ENCODE measurements at places on chromosomes 1 and 21. TPM values are rescaled to one million over a fixed set of nuclear protein-coding genes. Genes with fewer than 3 reads are reported as not detected.

DNA sequence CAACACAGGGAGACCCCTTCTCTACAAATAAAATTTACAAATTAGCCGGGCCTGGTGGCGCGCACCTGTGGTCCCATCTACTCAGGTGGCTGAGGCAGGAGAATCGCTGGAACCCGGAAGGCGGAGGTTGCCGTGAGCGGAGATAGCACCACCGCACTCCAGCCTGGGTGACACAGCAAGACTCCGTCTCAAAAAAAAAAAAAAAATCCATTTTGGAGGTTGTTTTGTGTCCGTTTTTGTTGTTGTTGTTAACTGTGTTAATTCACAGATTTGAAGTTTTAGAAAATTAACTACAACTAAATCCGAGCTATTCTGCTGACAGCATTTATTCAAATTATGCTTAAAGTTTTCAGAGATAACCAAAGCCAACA lies 618 bp downstream of the CLCC1 start:
- peak; percentile 26 for DNase-seq

DNA sequence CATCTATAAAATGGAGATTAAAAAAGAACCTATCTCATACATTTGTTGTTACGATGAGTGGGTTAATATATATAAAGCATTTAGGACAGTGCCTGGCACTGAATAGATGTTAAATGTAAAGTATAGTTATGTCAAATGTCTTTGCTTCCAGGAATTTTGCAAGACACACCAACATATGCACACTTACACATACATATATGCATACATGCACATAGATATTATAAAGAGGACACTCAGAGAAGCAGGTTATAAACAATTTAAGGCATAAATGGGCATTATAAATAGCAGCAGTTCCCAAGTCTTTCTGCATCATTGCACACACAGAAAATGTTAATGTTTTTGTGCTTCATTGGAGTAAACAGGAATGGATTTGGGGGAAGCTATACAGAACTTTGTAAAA lies 13.3 kb downstream of the CYP4X1 start:
- DNase-seq: no peak

RGS16 gene
- total RNA-seq: 17.5 TPM

DNA sequence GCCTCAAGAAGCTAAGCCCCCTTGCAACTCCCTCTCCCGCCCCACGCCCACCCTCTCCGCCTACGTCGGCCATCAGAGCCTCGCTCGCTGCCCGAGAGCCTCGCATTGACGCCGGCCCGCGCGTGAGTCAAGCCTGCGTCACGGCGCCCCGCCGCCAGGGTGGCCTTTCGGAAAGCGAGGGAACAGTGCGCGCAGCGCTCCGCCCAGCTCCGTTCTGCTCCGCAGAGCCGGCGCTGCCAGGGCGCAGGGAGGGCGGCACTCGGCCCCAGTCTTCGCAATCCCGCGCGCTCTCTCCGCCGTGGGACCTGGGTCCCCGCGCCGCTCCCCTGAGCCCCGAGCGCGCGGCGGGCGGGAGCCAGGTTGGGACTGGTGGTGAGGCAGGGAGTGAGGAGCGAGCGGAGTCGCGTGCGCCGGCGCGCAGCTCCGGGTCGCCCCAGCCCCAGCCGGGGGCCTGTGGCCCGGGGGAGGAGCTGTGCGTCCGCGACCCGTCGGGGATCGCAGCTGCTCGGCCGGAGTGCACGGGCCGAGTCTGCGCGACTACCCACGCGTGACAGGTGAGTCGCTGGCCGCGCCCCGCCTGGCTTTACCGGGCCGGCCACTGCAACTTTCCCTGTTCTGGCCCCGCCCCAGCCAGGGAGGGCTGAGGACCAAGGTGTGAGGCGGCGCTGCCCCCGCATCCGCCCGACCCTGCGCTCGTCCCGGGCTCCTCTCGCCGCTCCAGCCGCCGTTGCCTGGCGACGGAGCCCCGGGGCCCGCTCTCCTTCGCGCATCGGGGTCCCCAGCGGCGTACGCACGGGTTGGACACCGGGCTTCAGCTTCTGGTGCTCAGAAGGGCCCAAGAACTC lies at the start of gene SLC6A17:
SLC6A17 (plus strand) TSS at position 165 of the 845 bp plus-strand sequence. CDS start 16,436 bp downstream, outside the sequence.
- peak; percentile 29 for DNase-seq

DNA sequence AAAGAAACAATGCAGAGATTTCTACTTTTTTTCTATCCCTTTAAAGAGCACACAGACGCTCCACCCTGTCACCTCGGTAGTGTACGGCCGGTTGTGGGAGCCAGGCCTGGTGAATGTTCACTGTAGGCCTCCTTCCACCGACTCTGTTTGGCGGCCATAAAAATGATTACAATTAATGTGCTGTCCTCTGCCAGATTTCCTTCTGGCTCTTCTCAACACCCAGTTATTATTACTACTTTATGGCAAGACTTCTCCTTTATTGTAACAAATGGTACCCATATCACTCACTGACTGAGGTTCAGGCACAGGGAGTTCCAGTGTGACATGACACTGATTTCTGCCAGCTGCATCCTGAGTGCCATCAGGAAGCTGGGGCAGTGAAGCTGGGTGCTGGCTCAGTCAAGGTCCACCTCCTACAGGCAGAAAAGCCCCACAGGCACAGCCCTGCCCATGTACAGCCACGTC lies 37.4 kb downstream of the GPR161 start:
- no peak for DNase-seq

DNA sequence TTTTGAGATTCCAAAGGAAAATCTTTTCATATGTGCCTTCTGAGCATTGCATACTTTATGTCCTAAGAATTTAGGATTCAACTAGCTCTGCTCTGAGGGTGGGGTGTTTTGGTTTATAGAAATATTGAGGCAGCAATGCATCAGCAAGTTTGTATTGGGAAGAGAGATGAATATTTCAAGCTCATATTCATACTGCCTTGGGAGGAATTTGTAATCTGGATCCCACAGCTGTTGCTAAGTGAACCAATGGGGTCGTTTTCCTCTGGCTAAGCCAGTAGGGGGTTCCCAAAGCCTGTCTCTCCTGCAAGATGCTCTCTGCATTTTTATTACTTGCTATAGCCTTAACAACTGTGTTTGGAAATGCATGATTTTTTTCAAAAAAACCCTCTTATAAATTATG lies 130.6 kb downstream of the SNX7 start:
- DNase-seq: no peak

SELL gene
- total RNA-seq: 2.2 TPM

DNA sequence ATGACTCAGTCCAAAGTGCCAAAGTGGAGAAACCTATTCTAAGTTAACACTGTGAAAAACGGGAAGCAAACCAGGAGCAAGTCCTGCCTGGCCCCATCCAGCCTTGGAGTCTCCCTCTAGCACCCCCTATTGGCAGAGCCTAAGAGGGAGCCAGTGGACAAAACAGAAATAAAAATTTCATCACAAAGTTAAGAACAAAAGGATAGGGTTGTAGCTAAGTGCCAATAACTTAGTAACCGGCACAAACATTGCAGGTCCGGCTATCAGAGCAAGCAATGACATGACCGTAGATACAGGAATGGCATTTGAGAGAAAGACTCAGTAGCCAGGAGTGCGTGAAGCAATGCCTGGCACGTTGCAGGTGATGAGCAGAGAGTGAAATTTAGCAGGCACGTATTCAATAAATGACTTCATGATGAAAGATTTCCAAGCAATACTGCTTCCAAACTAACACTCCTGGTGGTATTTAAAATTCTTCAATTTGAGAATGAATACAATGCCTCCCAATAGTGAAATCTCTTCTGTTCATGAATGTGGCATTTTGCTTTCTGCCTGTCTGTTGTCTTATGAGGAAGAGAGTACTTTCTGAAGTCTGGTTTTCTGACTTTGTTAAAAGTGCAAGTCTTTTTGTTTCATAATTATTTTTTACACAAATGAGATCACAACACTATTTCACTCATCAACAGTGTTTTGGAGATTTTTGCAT lies 391.0 kb downstream of the OMA1 start:
- no peak for DNase-seq

NBPF8 gene
- total RNA-seq: 2.3 TPM

OR2T29 gene
- not detected for total RNA-seq

- no peak for DNase-seq
Observed at GRCh38 chr1:150987924-150988323, 5.8 kb downstream of the ANXA9 start.

GRCh38 chr1:25477448-25478034 lies 46.8 kb downstream of the MACO1 start:
- no peak for DNase-seq

- DNase-seq: no peak
Observed at GRCh38 chr1:169809370-169810095, 14.8 kb upstream of the METTL18 start.

DNA sequence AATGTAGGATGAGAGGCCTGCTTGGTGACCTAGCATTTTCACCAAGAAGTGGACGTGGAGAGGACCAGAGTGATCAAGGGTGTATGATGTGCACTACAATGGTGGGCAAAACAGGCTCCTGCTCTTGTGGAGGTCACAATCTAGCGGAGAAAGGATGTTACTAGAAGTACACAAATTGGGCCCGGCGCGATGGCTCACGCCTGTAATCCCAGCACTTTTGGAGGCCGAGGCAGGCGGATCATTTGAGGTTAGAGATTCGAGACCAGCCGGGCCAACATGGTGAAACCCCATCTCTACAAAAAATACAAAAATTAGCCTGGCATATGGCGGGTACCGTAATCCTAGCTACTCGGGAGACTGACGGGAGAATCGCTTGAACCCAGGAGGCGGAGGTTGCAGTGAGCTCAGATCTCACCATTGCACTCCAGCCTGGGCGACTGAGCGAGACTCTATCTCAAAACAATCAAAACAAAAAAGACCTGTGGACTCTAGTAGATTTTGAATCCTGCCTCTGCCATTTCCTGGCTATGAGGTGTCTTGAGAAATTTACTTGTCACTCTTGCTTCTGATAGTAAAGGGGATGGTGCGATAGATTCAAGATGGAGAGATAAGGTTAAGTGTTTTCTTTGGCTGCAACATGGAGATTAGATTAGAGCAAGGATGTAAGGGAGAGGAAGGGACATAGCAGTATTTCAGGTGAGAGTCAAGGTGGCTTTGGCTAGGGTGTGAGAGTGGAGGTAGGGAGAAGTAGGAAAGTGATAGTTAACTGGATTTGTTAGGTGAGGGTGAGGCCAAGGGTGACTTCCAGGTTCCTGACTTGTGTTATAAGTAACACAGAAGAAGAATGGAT lies 7.1 kb downstream of the KLF18 start:
- DNase-seq: no peak

- no peak for DNase-seq
Observed at GRCh38 chr1:211155040-211155439, 21.1 kb upstream of the KCNH1 start.

DNA sequence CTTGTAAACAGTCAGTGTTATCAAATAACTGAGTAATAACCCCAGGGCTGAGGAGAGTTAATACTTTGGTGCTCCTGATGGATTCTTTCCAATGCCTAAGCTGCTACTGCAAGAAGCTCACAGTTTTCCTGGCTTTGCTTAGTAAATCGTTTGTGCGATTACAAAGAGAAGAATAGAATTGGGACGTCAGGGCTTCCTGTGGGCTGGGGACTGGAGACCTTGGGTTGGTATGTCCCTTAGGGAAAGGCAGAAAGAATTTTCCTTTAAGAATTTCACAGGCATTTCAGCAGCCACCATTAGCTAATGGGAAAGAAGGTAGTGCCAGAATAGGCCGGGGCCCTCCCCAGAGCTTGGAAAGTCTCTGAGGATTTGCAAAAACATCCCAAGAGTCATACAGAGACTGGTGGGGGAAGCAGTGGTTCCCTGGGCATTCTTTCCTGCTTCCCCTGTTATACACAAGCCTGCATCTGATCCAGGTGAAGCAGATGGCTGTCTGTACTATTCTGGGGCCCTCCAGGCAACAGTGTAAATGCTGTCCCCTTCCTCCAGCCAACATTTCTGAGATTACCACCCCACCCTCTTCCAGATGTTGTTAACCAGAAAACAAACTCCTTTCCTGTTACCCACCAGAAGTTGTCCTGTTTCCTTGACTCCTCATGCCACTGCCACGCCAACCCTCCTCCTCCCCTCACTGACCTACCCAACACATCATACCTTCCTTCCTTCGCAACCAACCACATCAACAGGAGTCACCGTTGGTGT lies 40.2 kb downstream of the PLXNA2 start:
- no peak for DNase-seq

- DNase-seq: peak; percentile 99
Observed at GRCh38 chr1:165630629-165631341, at the start of gene MGST3. Gene MGST3, plus strand, starts transcription at chr1:165631234. Its CDS starts 18,614 bp downstream, at chr1:165649848.

- DNase-seq: peak; percentile 60
Observed at GRCh38 chr1:91744953-91745639, 140.9 kb downstream of the TGFBR3 start.

- DNase-seq: no peak
Observed at GRCh38 chr21:45080232-45080631, 5.9 kb downstream of the ADARB1 start.

DNA sequence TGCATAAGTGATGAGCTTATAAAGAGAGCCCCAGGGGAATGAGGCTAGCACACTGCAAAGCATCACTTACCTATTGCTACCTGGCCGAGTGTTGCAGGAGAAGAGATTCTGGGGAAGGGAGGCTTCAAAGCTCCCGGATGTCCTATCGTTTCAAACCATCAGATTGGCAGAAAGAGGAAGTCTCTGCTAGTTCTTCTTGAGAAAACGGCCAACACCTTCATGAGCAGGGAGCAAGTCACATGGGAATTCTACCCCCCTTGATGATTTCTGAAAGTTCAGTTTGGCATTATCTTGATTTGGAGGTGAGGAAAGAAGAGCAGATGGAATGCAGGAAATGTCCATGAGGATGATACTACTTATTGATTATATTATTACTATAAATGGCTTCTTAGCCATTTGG lies 16.2 kb downstream of the SYF2 start:
- DNase-seq: no peak

- peak; percentile 72 for DNase-seq
Observed at GRCh38 chr1:8364528-8365442, 46.9 kb downstream of the SLC45A1 start.

- no peak for DNase-seq
Observed at GRCh38 chr21:42594616-42595282, 58.7 kb upstream of the PDE9A start.

DDR2 gene
- 6.0 TPM for total RNA-seq

DNA sequence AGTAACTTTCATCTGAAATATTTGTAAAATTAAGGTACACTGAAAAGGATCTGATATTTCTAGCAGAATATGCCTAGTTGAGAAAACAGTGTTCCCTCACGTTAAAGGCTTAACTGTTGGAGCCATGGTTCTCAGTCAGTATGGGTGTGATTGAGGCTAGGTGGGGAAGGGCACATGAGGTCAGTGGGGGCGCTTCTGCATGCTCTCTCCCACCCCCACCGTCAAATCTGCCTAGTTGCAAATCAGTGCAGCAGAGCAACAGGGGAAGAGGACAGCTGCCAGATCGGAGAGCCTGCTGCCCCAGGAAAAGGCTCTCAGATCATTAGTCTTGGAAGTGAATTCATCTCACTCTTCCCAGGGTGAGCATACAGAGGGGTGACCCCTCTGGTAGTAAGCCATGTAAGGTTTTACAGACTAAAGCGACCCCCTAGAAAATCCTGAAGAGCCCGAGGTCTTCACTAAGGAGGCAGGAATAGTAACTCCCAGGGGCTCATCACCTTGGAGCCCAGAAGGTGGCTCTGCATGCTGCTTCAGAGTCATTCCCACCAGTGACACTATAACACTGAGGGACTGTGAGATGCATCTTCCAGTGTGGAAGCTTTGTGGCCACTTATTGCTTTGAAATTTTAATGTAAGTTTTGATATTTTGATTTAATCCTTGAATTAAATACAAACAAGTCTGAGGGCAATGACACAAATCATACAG lies 83.1 kb upstream of the BARHL2 start:
- DNase-seq: no peak

GRCh38 chr1:165738794-165739193 lies 29.9 kb downstream of the TMCO1 start:
- no peak for DNase-seq

All from psoas muscle (tissue), 8 donors.